ENCODE measurements at places on chromosomes 6 and 20.

DNA sequence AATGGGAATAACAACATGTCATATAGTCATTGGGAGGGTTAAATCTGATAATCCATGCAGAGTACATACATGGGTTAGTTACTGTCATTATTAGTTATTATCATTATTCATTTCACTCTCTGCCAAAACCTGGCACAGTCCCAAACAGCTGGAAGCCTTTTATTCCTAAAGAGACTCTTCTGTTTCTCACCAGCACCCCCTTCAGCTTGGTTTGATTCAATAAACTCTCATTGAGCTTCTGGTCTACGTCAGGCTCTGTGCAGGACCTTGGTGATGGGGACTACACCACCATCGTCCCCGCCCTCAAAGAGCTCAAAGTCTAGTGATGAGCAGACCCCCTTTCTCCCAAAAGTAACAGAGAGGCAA is 2.3 kb downstream of the KCNK15 start:
- no peak for DNase-seq

DNA sequence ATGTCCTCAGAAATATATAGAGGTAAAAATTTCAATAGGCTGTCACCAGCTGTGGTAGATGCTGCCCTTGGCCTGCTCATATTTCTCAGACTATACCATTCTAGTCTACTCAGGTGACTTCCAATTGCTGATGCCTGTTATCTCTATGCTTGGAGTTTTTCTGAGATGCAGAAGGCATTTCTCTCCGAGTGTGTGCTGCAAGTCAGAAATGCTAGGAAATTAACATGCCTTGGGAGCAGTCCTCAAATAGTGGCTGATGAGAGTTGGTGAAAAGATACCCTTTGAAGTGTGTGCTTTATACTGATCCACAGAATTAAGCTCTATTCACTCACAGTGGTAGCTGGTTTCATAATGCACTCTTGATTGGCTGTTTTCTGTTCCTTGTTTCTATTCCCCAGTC is 43.2 kb upstream of the PKIB start:
- DNase-seq: no peak

- peak; percentile 85 for DNase-seq
These were observed at the start of gene PHF1 for GRCh38 chr6:33410711-33411631. Gene PHF1 (plus strand): TSS chr6:33411014. CDS start chr6:33412264, 1,250 bp downstream.

DNA sequence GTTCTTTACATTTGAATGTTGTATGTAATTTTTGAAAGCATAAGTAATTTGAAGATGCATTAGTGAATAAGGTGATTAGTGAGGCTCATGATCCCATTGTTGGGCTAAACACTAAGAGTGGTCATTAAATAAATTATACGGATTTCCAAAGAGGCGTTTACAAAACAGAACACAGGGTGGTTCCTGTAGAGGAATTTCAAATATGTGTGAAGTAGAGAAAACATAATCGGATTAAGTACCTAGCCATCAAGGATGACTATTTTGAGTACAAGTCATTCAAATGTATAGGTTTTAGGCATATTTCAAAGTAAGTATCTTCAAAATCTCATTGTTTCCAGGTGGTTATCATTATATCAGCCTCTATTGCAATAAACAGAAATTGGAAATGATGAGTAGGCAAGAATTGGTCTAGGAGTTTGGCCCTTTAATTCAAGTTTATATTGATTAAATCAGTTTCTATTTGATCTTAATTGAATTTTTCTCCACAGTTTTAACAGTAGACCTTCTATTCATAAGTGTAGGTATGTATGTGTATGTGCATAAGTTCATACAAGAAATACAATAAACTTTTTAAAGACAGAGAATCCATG is 94.8 kb downstream of the MYLK4 start:
- DNase-seq: no peak

DNA sequence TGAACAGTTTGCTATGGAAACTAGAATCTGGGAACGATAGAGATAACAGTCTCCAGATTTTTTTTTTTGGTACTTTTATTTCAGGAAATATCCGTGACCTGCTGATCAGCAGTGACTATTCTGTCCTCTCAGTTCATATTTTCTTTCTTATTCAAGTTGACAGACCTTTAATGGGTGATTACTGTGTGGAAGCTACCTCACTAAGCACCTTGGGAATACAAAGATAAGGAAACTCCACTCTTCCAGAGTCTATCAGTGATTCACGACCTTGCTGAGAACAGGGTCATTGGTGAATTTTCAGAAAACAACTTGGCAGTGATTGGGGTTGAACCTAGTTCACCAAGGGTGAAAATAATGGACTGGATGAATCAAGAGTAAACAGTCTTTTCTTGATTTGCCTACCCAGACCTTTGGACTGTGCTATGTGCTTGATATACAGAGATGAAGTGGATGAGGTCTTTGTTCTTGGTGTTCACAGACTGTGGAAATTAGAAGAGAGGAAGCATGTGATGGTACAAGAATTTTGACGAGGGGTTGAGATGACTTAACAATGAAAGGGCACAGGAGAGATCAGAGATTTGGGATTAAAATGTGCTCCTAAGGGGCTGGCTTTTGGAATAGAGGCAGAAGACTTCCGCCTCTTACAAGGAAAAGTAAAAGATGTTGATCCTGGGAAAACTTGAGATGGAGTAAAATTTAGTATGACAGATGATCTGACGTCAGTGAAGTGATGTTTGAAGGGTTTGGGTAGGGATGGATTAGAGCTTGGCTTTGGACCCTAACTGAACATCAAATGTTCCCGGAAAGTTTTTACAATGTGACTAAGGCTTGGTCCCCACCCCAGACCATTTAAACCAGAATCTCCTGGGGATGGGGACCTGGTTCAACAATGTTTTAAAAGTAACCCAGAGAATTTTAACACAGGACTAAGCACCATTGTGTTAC is 1.2 kb downstream of the KAT14 start:
- DNase-seq: no peak

DNA sequence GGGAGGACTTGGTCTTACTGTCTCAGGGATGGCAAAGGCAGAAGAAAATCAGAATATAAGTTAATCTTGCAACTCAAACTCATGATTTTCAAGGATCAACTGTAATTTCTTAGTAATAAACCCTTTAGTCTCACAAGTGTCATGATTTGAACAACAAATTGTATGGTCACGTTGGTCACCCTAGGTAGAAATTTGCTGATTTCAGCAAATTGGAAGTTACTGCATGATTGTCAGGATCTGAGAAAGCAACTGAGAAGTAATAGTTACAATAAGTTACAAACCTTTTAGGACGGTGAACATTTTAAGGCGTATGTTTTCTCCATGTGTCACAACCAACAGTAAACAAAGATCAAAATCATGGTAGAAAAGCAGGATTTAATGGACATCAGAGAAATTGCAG is 375.2 kb downstream of the PLCB1 start:
- no peak for DNase-seq

DNA sequence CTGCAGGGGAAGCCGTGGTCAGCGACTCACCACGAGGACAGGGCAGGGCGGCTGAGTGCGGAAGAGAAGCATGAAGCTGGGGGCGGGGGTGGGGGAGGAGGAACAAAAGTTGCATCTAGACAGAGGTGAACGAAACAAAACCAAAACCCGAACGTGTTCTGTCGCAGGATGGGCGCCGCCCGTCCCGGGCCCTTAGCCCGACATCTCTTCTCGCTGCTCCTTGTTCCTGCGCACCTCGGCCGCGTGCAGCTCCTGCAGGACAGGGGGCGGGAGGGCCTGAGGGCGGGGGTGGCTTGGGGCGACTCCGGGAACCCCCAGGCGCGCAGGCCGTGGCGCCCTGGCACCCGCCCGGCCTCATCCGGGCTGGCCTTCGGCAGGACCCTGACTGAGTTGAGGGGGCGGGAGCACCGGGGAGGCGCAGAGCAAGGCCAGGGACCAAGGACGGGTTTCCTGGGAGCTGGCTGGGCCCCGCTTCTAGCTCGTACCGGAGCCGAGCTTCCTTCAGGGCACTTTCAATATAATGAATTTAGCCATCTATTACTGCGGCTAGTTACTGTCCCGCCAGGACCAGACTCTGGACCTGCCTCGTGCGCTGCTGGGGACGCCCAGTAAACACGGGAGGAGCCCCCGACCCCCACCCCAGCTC is 12.0 kb downstream of the STMN3 start:
- no peak for DNase-seq

DNA sequence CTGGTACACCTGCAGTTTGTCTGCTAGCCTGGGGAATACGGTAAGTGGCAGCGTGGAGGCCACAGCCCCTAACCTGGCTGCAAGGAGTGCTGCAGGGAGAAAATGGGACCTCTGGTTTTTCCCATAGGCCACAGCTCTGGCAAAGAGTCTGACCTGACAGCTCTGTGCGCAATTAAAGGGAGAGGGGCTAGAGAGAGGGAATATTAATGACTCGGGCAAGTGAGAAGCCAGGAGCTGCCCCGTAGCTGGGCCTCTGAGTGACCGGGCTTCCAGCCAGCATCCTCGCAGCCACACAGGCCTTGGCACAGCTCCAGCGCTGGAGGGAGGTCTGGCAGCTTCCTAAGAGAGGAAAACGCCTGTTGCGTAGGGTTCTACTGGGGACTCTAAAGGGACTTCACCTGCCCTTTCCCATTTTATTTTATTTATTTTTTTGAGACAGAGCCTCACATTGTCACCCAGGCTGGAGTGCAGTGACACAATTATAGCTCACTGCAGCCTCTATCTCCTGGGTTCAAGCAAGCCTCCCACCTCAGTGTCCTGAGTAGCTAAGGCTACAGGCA is 18.2 kb upstream of the OCSTAMP start:
- no peak for DNase-seq

DNA sequence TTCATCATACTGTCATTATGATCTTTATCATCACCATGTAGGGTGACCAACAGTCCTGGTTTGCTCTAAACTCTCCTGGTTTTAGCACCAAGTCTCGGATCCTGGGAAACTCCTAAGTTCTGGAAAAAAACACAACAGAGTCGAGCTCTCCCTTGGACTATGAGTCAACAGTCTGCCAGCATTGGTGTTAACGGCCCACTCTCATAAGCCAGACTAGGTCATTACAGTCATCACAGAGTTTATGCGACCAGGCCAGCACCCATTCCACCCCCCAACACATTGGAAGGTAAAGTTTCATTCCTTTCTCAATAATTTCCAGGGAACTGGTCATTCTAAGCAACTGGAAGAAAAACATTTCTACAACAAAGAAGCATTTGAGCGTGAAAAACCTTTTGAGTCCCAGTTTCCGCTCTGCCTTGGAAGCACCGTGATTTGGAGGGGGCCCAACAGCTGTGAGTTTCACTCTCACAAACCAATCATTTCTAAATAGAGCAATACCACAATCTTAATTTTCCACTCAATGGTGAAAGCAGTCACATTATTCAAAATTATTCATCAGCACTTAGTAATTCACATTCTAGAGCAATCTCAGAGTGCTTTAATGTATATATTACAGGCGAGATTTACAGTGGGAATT is 445.0 kb downstream of the CDH26 start:
- no peak for DNase-seq

GRCh38 chr20:58712151-58712791 is 19.7 kb downstream of the NPEPL1 start:
- no peak for DNase-seq

- no peak for DNase-seq
These were observed 22.4 kb upstream of the TMEM217 start for GRCh38 chr6:37280162-37280887.

GRCh38 chr6:96841345-96841744 is 4.1 kb upstream of the GPR63 start:
- no peak for DNase-seq

DNA sequence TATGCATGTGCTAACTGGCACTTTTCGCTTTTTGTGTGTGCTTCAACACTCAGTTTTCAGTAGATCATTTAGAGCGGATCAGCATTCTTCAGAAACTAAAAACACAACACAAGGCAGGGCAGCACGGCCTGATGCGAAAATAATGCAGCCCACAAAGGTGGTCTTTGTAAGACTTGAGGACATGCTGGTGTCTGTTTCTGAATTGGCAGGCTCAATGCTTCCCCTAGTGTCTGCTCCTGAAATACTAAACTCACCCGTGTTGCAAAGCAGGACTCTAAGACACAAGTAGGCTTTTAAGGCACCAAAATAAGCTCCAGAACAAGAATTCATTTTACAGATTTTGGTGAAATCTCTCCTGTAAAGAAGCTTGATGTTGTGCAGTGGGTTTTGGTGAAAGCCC is 676.5 kb downstream of the TENT5A start:
- DNase-seq: no peak

DNA sequence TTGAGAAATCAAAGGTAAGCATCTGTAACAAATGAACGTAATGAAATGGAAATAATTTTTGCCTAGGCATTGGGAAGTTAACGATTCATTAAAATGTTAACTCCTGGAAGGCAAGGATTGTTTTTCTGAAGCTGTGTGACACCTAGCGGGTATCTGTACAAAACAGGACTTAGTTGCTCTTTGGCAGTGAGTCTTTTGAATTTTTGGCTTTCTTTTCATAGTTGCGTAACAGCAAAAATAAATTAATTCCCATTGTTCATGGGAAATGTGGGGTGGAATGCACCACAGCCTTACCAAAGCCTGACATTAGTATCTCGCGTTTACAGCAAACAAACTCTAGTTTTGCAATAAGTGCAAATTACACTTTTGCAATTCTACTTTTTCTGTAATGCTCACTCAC is 92.7 kb upstream of the DTNBP1 start:
- no peak for DNase-seq

DNA sequence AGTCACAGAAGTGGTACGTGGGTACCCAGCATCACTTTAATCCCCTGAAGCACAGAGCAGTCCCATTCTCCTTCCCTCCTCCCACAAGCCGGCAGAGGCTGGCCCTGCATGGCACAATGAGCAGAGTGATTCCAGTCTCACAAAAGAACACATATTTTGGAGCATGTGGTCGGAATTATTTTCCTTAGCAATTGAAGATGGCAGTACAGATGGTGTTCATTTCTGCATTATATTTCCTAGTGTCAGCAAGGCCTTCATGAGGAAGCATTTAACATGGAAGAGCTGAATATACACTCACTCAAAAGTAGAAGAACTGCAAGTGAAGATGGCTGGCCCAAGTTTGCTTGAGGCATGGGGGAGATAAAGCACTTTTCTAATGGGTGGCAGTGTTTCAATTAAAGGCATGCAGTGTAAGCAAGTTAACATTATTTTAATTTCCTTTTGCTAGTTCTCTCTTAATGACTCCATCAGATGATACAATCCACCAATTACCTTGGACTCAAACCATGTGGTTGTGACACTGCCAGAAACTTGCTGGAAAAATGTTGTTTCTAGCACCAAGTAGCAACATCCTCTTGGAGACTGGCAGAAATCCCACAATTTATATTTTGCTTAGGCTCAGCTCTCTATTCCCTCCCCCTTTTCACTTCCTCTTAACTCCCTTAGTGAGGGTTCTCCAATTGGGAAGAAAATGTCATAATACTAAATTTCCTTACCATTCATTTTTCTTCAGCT is 74.4 kb downstream of the ARHGAP18 start:
- no peak for DNase-seq

DNA sequence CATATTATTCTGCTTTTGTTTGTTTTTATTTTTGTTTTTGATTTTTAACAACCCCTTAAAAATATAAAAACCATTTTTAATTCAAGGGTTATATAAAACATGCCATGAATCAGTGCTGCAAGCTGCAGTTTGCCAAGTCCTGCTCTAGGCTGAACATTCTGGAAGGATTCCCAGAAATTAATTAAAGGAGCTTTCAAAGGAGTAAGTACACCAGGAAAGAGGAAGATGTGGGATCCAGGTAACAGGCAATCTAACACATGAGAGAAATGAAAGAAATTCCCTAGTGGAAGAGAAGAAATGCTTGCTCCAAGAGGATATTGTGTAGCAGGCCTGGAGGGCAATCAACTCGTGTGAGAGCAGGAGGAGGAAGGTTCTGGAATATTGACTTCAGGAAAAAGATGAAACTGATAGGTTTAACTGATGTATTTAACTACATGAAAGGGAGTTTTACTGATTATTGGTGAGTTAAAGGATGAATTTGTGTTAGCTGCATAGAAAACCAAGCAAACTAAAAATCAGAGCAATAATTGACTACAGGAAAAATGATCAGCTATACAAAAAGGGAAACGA is 146.0 kb upstream of the PHACTR1 start:
- no peak for DNase-seq
